ENCODE measurements at places on chromosomes 7 and 10.

GRCh38 chr10:76778914-76779795 lies 858.5 kb downstream of the KCNMA1 start:
- DNase-seq: no peak

GRCh38 chr10:78863906-78864239 lies 204.9 kb upstream of the ZMIZ1 start:
- DNase-seq: no peak

GRCh38 chr10:62426600-62426999 lies 52.4 kb downstream of the ZNF365 start:
- DNase-seq: no peak

DNA sequence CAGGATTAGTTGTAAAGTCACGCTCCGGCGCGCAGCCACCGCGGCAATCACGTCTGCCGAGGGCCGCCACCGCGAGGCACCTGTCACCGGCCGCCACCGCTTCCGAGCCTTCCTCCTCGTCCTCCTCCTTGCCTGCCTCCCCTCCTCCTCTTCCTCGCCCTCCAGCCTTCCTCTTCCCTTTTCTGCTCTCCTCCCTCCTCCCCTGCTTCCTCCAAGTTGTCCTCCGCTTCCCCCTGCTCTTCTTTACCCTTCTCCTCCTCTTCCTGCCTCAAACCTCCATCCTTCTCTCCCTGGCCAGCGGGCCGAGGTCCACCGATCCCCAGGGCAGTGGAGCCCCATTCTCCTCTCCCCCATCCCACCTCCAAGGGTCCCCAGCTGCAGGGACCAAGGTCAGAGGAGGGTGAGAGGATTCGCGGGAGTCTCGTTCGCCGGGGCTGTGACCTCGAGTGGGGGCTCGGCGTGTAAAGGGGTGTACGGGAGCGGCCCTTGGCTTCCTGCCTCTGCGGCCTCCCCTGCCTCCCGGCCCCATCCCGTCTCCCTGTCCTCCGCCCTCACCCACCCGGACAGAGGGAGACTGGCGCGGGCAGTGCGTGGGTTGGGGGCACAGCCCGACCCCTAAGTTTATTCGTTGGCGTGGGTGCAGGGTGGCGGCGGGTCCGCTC lies 89.5 kb upstream of the PAX2 start:
- no peak for DNase-seq

- no peak for DNase-seq
These were observed 38.0 kb upstream of the CASD1 start for GRCh38 chr7:94471604-94472003.

- no peak for DNase-seq
These were observed 93.0 kb downstream of the KCNMA1 start for GRCh38 chr10:77544617-77545016.

DNA sequence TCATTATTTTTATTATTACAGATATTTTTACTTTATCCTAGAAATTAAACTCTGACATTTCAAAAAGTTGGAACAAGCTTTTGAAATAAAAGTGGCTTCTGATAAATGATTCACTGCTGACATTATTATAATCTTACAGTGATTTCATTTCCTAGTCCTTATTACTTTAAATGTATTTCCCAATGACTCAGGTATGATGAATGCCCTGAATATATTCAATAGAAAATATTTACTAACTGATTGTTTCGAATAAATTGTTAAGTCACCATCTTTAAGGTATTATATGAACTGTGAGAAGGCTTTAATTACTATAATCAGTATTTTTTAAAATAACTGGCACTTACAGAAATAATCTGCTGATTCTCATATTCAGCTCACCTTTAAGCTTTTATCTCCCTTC lies 21.6 kb downstream of the DKK1 start:
- no peak for DNase-seq

DNA sequence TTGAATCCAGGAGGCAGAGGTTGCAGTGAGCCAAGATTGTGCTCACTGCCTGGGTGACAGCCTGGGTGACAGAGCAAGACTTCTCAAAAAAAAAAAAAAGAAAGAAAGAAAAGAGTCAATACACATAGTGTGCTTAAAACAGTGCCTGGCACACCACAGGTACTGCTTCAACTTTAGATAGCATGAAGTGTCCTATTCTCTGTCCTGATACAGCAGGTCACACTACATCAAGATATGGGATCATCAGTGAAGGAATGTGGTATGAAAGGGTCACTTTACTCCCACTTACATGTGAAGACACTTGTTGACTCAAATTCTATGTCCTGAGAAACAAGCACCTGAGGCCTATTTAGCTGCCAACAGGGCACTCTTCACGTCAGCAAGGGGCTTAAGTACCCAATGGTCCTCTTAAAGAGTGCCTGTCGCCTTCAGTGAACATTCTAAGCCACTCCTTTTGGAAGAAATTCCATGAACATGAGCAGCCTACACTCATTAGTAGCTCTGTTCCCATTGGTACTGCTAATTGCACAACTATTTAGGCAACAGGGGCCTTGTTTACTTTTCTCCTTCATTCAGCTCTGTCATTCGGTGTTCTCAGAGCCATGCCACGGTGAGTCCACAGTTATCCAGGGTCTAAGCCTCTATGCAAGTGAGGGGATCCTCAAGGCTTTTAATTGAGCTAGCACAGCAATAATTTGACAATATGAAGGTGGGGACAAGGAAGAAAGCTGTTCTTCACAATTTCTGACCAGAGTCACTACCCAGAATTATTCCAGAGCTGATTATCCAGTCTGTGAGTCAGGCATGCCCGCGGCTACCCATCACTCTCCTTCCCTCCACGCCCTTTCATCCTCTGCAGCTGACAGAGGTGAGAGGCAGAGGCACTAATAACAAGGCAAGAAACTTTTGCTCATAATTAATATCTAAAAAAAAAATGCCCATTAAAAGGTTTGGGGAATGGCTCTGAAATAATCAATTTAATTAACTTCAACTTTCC lies 56.6 kb upstream of the PTN start:
- DNase-seq: no peak

GRCh38 chr10:67076144-67076543 lies 150.3 kb downstream of the LRRTM3 start:
- DNase-seq: no peak

DNA sequence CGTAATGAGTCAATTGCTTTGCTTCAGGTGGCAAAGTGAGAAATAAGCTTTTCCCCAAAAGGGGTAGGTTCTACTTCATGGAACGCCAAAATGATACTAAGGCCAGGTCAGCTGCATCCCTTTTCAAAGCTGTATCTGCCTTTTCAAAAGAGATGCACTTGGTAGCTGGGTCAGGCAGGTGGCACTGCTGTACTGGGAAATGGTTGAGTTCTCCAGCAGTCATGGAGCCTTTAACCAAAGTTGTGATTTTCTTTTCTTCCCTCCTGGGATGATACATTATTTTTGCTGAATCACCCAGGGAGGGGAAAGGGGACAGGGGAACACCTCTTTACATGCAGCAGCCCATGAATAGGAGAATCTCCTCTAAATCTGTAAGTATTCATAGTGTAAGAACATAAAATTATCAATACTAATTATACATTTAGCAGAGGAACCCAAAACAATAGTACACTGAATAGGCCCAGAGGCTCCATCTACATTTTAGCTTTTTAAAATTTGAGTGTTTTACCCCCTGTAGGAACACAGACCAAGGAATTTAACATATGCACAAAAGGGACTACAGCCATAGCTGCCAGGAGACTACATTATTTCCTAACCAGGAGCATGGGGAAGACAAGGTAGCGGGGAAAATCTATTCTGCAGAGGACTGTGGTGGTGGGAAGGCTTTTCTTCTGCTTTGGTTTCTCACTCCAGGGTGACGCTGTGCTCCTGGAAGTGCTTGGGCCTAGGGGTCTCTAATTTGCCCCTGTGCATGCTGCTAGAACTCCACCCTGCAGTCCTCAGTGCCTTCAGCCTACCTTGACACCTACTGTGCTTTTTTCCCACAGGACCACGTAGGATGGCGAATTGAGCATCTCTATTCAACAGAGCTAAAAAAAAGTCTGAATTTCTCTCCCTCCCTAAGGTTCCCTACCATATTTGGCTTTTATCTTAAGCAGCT lies 6.4 kb upstream of the GPR22 start:
- no peak for DNase-seq

DNA sequence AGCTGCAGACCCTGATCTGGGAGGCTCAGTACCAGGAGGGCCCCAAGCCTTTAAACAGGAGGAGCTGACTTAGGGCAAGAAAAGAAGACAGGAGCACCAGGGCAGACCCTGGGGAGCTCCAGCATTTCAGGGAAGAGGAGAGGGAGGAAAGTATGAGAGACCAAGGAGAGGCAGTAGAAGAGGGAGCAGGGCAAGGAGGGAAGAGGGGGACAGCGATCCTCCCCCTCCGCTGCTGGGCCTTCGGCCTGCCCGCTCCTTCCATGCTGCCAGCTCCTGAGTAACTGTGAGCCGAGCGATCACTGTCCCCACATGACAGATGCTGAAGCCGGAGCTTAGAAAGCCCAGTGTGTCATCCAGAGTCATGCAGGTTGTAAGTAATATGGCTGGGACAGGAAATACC lies 65.9 kb downstream of the ALOX5 start:
- DNase-seq: no peak

- no peak for DNase-seq
These were observed 221.8 kb upstream of the KLF6 start for GRCh38 chr10:4006858-4007257.

DNA sequence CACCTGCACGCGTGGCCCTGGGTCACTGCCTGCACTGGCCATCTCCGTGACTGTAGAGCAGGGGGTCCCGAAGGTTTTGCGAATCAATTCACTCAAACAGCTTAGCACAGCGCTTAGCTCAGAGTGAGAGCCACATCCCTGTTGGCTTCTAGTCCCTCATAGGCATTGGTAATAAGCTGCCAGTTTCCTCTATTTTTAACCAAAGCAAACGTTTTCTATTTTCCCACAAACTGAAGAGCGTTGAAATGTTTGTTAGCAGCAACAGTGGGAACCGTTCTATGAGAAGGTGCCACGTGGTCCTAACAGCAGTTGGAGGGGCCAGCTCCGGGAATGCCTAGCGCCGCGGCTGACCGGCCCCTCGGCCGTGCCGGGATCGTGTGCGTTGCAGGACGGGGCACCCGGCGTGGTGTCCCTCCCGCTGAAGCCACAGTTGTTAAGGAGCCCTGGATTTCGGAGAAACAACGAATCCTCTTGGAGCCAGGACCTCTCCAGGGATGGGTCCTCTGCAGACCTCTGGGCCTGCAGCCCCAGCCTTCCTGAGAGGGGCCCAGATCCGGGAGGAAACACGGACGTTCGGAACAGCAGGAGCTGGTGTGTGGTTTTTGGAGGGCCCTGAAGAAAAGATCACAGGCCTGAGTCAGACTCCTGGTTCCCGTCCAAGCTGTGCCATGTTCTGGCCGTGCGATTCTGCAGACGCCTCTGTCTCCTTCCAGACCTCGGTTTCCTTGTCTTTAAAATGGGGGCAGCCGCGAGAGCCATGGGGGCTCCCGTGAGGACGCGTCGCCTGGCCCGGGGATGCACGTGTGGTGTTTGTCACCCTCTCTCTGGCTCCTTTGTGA lies 40.3 kb downstream of the FAM20C start:
- DNase-seq: no peak

DNA sequence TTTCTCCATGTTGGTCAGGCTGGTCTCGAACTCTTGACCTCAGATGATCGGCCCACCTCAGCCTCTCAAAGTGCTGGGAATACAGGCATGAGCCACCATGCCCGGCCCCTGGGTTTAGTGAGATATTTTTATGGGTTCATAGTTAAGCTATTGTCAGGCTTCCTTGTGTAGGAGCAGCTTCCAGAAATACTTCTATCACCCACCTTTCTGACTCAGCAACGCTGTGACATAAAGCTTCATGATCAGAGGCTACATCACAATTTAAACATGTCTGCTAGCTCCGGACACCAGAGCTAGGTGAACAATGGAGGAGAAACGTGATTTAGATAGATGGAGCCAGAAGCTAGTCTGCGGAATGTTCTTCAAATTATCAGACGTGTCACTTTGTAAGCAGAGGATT lies 295.8 kb upstream of the LYZL1 start:
- DNase-seq: no peak

GRCh38 chr7:74183653-74184450 lies 9.7 kb downstream of the EIF4H start:
- no peak for DNase-seq

DNA sequence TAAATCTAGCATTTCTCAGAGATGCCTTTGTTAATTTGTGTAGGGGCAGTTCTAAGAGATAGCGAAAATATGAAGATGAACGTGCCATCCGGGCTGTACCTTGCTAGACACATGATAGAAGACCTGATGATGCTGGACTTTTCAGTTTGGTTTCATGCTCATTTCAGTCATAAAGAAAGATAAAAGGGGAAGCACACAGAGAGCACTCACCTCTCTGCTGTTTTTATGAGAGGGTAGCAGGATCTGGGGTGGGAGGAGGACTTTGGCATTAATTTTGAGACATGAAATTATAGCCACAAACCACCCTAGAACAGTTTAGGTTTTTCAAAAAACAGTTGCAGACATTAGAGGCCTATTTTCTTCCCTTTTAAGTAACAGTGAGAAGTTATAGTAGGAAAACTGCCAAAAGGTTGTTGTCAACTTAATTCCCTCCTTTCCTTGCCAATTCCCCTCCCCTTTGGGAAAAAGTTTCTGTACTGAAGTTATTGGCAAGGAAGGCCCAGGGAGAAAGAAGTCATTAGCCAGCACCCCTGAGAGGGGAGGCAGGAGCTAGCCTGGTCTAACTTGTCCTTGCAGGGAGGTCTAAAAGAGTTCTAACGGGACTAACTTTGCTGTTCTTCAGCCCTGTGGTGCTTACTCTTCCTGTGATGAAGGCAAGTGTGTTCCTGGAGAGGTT lies 2.6 kb downstream of the ST7 start:
- DNase-seq: no peak

DNA sequence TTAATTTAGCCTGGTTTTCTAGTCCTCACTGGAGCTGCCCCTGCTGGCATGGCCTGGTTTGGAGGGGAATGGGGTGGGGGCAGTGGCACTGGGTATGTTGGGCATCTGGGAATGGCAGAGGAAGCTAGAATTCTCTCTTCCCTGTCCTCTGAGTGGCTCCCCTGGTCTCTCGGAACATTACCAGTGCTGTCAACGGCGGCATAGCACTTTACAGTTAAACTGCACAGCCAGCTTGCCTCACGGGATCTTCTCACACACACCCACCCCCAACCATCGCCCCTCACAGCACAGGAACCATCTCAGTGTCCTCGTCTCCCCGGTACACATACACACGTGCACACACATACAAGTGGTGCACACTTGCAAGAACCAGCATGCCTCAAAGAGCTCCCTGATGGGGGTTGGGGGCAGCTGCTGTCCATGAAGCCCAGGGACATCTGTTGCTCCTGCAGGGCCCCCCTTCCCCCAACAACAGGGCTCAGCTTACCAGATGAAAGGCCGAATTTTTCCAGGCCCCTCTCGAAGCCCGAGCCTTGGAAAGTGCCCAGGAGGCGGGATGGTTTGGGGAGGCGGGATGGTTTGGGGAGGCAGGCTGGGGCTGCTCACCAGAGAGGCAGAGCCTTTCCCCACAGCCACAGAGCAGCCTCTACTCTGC lies 41.0 kb downstream of the TSPAN15 start:
- DNase-seq: no peak

Data from GM12891 (cell line).